Epithelial cell of umbilical artery (primary cell): ENCODE measurements at places on chromosomes 1 and 21. TPM values are rescaled to one million over a fixed set of nuclear protein-coding genes. Genes with fewer than 3 reads are reported as not detected.

KHDC4 gene
- 25.3 and 33.0 TPM in 2 replicates for total RNA-seq

ANGPTL3 gene
- not detected in 2 replicates for total RNA-seq

CLIC6 gene
- total RNA-seq, result not detected in 2 replicates

GSTM5 gene
- total RNA-seq, result 0.65 and 0.76 TPM in 2 replicates

APOBEC4 gene
- total RNA-seq, result not detected in 2 replicates

SYDE2 gene
- total RNA-seq, result 2.3 and 5.8 TPM in 2 replicates

L1TD1 gene
- total RNA-seq, result not detected in 2 replicates

OTUD3 gene
- total RNA-seq, result 4.9 and 8.1 TPM in 2 replicates
